ENCODE measurements at places on chromosomes 13 and 19. TPM values are rescaled to one million over a fixed set of nuclear protein-coding genes. Genes with fewer than 3 reads are reported as not detected.

ZNF253 gene
- not detected for total RNA-seq

TEX26 gene
- not detected for total RNA-seq

RFC3 gene
- 31.5 TPM for total RNA-seq

TEX29 gene
- total RNA-seq: not detected

LACC1 gene
- total RNA-seq: 3.8 TPM

All from A549 treated with dexamethasone at 1 μM for 4 hours (cell line).